ENCODE measurements at places on chromosomes 13 and 19.

- DNase-seq, result no peak
These were observed 61.1 kb downstream of the MAP4K1 start for GRCh38 chr19:38556521-38557174.

GRCh38 chr19:19399733-19400433 is 5.6 kb upstream of the GATAD2A start:
- no peak for DNase-seq

- no peak for DNase-seq
These were observed 719.0 kb upstream of the MIR17HG start for GRCh38 chr13:90628471-90628870.

GRCh38 chr13:110280231-110280813 is 26.6 kb downstream of the COL4A1 start:
- DNase-seq, result no peak

DNA sequence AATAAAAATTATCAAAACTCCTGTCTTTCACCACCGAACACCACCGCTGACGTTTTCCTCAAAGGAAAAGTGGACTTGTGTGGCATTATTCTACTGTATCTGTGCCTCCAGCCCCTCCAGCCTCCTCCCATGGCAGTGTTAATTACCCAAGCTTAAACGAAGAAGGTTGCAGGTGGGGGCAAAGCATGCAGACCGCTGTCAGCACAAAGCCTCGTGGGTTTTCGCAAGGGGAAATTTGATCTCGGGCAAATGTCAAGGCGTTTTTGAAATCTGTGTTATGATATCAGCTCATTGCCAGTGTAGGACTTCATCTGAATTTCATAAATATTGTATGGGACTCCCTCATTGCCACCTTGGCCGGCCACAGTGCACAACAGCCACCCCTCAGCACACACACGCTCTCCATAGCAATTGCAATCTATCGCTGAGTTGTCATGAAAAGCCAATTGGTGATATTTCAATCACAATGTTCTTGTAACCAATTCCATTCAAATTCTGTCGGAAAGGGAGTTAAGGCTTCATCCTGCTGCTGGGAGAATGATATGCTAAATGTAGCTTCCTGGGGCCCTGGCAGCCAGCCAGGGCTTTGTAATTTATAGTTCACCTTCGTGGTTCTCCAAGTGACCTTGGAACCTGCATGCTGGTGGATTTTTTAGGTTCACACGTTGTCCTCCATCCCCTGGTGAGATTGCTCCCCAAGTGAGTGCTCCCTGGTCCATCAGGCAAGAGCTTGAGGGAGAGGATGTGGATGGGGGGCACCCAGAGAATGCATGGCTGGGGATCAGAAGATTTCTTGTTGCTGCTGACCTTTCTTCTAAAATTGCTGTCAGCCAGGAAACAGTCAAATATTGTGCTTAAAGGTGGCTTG is 16.6 kb downstream of the CHST8 start:
- DNase-seq, result no peak

DNA sequence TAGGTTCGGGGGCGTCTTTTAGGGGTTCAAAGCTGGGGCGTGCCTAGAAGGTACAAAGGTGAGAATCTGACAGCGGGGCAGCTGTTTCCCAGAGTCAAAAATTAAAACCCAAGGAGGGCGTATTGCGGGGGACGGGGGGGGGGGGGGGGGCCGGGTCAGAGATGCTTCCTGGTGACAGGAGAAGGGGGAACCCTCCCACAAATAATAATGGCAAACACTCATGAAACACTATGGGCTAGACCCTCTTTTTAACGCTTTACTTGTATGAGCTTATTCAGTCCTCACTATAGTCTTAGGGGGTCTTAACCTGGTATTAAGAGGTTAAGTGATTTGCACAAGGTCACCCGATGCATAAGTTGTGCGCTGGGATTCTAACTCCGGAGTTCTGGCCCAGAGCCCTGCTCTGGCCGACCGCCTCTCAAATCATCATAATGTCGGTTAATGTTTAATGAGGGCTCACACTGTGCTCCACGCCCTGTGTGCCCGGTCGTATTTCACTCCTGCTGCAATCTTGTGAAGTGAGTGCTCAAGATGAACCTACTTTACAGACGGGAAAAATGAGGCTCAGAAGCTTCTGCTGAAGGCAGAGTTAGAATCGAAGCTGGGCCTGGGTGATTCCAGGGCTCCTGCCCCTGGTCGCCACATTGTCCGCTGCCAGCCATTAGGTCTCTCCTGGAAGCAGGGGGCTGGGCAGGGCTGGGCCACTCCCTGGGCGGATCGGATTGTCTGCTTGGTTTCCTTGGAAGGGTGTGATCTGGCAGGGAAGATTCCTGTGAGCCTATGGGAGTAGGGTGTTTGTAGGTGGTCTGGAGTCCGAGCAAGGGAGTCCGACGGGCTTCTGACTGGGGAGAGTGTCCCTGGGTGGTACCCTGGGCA is 964 bp downstream of the PAK4 start:
- DNase-seq, result no peak

GRCh38 chr13:112693831-112694497 is 4.1 kb downstream of the ATP11A start:
- no peak for DNase-seq

- DNase-seq, result no peak
These were observed 391.2 kb downstream of the KLF12 start for GRCh38 chr13:73742982-73743381.

- DNase-seq, result no peak
These were observed at the start of gene KCNN4 for GRCh38 chr19:43780706-43781525. Gene KCNN4 (minus strand): TSS chr19:43780973. CDS start chr19:43780861, 112 bp downstream.

DNA sequence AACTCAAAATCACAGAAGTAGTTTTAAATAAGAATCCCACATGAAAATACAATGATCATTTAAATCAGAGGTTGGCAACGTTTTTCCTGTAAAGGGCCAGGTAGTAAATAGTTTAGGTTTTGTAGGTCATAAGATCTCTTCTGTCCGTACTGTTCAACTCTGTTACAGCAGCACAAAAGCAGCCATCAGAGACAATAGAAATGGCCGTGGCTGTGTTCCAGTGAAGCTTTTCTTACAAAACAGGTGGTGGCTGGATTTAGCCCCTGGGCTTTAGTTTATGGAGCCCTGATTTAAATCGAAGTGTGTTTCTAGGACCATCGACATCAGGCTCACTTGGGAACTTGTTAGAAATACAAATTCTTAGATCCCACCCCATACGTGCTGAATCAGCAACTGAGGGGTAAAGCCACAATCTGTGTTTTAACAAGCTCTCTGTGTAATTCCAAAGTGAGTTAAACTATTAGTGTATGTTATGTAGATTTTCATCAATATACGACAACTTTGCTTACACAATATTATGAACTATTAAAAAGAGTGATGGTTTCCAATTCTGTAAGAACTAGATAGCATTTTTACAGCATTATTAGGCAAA is 54.8 kb upstream of the MIR17HG start:
- no peak for DNase-seq

DNA sequence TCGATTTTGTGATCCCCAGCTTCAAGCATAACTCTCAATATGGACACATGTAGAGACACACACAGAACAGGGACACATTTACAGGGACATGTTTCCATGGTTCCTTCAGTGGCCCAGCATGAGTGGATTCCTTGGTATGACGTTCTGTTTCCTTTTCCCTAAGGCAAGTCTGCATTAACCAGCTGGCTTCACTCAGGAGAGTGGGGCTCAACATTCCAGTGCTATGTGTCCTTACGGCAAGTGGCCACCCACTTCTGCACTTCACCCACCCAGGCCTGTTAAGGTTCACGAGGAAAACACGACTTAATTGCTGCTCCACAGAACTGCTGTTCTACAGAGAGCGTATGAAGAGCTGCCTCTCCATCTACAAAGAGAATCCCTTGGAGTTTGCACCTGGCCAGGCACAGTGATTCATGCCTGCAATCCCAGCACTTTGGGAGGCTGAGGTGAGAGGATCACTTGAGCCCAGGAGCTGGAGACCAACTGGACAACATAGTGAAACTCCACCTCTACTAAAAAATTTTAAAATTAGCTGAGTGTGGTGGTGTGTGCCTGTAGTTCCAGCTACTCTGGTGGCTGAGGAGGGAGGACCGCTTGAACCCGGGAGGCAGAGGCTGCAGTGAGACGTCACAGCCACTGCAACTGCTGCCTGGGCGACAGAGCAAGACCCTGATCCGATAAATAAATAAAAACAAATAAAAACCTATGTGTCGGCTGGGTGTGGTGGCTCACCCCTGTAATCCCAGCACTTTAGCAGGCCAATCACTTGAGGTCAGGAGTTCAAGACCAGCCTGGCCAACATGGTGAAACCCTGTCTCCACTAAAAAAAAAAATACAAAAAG is 32.5 kb downstream of the BRD4 start:
- DNase-seq, result no peak

DNA sequence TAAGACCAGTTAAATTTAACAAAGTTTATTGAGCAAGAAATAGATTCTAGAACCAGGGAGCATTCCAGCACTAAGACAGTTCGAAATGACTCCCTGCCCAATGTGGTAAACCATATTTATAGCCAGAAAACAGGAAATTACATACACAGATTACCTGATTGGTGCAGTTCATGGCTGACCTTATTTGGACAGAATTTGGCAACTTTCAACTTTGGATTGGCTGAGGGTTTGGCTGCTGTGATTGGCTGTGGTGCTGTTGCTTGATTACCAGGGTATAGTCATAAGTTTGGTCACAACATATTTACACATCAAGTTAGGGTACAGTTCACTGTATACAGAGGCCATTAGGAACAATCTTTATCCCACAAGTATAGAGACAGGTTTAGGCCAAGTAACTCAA is 984.8 kb upstream of the MIR17HG start:
- DNase-seq, result no peak

GRCh38 chr19:37304190-37304883 is 66.6 kb upstream of the ZNF527 start:
- DNase-seq, result peak; percentile 45

DNA sequence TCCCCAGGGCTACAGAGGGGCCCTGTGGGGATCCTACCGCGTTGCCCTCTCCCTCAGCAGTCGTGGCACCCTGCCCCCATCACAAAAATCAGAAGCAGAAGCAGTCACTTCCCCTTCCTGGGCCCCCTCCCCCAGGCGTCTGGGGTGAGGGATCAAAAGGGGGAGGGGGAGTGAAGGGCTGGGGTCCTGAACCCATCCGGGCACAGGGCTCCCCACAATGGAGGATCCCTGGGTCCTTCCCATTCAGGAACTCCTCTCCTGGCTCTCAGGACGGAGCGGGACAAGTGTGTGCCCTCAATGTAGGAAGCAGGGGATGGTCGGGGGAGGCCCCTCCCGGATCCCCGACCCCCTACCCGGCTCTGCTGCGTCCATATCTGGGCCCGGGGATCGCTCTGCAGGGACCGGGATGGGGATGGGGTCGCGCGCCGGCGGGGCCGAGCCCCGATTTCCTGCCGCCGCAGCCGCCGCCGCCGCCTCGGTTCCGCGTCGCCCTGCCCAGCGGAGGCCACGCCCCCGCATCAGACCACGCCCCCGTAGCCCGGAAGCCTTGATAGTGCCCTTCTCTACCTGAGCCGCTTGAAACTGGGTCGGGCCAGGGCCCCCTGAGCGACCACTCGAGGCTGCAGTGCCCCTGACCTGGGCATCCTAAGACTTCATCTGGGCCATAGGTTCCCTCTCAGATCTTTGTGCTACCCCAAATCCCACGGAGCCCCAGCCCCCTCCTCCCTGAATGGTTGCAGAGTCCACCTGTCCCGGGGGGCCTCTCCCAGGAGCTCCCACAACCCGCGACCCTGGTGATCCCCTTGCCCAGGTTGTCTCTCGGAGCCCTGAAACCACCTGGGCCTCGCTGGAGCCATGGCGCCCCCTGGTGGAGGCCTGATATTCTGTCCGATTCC is at the start of gene GMIP:
Gene GMIP (minus strand): TSS at position 500 of the 896 bp plus-strand sequence. CDS start 128 bp downstream, at position 372.
- no peak for DNase-seq

DNA sequence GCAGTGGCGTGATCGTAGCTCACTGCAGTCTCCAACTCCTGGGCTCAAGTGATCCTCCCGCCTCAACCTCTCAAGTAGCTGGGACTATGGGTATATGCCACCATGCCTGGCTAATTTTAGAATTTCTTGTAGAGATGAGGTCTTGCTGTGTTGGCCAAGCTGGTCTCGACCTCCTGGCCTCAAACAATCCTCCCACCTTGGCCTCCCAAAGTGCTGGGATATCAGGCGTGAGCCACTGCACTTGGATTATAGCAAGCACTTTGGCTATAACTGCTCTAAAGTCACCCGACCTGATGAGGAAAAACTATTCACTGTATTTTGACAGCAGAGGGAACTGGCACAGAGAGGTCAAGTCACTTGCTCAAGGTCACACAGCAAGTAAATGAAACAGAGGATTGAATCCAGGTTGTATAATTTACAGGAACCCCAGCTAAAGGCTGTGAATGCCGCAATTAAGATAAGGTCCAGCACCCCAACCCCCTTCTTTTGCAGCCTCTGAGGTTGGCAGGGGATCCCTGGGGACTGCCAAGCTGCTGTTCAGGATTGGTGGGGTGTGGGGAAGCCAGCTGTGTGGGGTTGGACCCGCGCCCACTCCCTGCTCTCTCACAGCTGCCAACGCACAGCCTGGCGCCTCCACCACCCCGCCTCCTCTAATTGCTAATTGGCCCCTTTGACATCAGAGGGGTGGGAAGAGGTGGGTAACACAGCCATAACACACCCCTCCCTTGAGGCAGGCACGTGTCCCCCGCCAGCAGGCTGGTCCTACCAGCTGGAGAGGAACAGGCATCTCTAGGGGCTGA is 6.0 kb downstream of the TMIGD2 start:
- peak; percentile 65 for DNase-seq

DNA sequence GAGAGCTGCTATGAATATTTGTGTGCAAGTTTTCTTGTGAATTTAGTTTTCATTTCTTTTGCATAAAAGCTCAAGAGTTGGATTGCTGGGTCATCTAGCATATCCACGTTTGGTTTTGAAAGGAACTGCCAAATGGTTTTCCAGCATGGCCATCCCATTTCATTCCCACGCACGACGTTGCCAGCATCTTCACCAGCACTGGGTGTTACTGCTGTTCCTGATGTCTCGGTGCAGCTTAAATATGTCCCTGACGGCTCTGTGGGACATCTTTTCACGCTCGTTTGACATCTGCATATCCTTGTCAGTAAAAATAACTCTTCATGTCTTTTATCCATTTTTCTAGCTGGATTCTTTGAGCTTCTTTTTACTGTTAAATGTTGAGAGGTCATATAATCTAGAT is 123.7 kb downstream of the ATP11A start:
- DNase-seq, result no peak

GRCh38 chr13:112729408-112729807 is 39.6 kb downstream of the ATP11A start:
- no peak for DNase-seq

DNA sequence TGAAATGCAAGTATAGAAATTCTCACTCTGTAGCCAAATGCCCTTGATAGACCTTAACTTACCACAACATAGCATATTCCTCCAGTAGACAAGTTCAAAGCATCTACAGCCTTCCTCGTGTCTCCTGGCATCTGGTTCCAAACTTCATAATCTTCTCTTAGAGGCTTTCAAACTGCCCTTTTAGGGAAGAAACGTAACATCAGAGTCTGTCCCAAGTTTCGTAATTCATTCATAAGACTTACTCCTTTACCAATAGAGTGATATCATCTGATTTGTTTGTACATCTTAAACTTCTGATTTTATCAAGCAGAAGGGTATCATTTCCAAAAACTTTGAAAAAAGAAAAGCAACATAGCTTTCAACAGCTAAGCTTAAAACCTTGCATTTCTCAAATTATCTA is 137.4 kb downstream of the SPRY2 start:
- no peak for DNase-seq

GRCh38 chr13:98458431-98458830 is 118.5 kb downstream of the STK24 start:
- no peak for DNase-seq
